ENCODE measurements at places on chromosomes 4 and X.
A peak's percentile ranks its signal among the peaks of the same experiment; 100 is the strongest.

GRCh38 chrX:21476909-21477308, 102.7 kb downstream of the CNKSR2 start:
- DNase-seq = no peak

- peak; percentile 66 for DNase-seq
These were observed 30.7 kb upstream of the ATP6AP2 start for GRCh38 chrX:40550066-40550465.

GRCh38 chrX:9997041-9997440, 29.9 kb downstream of the CLDN34 start:
- no peak for DNase-seq

- peak; percentile 64 for DNase-seq
These were observed 26.0 kb downstream of the ARL13A start for GRCh38 chrX:100995469-100995868.

GRCh38 chr4:31126881-31127398, 406.8 kb downstream of the PCDH7 start:
- DNase-seq = no peak

DNA sequence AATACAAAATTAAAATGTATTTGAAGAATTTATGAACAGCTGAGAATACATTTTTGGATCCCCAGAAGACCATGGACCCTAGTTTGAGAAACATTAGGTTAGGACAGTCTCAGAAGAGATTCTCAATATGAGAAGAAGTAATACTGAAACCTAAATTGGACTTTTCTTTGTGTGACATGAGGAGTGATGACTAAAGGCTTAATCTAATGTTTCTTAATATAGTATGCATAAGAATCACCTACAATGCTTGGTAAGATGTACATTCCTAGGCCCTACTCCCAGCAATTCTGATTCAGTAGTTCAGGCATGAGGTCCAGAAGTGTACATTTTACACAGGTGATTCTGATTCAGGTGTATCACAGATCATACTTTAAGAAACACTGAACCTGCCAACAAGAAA, 31.6 kb upstream of the HUWE1 start:
- no peak for DNase-seq

DNA sequence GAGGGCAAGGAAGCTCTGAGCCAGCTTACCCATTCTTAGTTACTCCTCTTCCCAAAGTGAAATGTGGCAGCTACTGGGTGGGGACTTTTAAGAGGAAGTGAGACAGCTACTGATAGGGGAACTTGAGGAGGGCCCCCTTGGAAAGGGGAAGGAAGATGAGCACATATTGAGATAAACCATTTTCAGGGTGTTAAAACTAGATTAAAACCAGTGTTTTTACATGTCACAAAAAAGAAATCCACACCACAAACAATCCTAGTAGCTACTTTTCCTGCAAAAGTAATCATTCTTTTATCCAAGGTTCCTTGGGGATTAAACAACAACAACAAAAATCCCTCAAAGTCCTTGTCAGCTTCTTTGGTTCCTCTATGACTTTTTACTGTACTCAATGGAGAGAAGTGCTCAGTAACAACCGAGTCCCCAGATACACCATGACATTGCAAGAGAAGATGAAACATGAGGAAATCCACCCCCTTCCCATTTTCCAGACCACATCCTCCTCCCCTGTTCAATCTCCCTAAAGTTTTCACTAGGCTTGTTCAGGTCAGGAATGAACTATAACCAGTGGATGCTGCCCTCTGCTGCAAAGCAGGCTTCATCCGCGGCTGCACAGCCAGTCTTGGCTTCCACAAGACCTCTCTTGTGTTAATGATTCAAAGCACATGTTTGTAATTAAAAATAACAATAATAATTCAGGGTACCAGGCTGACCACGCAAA, 113.5 kb upstream of the TMEM164 start:
- no peak for DNase-seq

- no peak for DNase-seq
These were observed 4.3 kb upstream of the SH3BP2 start for GRCh38 chr4:2788532-2789103.

DNA sequence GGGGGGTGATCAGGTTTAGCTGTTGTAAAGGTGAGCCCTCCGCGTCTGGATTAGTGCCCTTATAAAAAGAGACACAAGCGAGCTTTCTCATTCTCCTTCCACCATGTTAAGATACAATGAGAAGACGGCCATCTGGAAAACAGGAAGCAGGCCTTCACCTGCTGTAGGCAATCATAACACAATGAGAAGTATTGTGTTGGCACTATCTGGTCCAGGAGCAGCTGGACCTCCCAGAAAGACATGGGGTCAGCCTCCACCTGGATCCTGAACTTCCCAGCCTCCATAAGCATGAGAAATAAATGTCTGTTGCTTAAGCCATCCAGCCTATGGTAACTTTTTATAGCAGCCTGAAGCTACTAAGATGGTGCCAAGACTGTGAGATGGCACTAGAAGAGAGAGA, 8.6 kb upstream of the SMIM20 start:
- peak; percentile 67 for DNase-seq

- DNase-seq = no peak
These were observed 52.7 kb downstream of the STARD8 start for GRCh38 chrX:68699960-68700746.

GRCh38 chrX:130825525-130825924, 77.5 kb downstream of the ENOX2 start:
- no peak for DNase-seq

- peak; percentile 71 for DNase-seq
These were observed 12.4 kb downstream of the YIPF6 start for GRCh38 chrX:68511255-68511654.

DNA sequence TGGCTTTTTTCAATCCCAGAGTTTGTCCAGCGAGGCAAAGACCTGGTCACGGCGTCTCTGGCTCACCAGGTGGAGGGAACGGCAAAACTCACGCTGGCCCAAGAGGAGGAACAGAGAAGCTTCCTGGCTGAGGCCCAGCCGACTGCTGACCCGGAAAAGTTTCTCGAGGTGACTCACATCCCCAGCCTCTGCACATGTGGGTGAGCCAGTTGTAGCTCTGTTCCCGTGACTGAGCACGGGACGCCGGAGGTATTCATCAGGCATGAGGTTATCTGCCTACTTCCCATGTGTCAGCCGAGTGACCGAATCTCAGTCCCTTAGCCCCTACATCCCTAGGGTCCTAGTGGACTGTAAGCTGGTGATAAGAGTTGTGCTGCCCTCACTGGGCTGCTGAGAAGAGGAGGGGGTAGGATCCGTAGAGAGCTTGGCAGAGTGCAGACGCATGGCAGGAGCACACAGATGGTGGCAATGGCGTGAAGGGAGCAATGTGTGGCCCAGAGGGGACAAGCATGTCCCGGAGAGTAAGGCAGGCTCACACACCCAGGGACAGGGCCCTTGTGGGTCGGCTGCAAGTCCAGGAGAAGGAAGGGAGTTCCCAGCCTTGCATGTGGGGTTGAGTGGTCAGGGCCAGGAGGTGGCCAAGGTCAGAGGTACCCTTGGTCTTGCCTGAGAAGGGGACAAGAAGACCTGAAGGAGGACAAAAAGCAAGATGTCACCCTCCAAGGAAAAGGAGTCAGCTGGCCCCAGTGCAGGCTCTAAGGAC, 42.9 kb downstream of the EVC start:
- no peak for DNase-seq

GRCh38 chr4:105400901-105401677, 72.8 kb downstream of the PPA2 start:
- DNase-seq = no peak

DNA sequence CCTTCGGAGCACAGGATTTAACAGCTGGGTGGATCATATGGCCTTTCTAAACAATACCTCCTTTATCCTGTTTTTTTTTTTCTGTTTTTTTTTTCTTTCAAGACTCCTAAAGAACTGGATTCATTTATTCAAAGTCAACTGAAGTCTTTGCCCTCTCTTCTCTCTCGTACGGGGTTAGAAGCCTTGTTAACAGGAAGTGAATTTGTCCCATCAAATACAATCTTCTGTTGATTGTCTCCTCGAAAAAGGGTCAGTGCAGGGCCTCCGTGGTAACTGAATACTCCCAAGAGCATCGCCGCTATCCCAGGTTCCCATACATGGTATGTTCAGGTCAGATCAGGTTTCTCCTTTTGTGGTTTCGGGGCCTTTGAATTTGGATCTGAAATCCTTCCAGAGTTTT, 1.8 kb upstream of the TMEM128 start:
- DNase-seq = peak; percentile 26

GRCh38 chr4:119638359-119638758, 9.8 kb upstream of the PDE5A start:
- no peak for DNase-seq

DNA sequence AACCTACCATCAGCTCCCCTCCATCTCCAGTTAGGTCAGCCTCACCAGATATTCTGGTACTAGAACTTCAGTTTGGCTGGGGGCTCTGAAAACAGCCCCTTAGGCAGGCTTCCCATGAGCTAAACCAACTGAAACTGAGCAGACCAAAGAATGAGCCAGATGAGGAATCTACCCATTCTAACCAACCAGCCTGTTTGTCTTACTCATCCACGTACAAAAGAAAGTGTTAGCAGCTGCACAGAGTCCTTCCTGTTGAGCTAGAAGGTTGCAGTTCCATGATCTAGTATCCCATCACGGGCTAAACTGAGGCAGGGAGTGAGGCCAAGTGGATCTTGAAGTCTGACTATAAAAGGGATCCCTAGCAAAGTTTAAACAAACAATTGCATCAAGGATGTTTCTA, 17.5 kb downstream of the MAGEA9B start:
- DNase-seq = no peak

DNA sequence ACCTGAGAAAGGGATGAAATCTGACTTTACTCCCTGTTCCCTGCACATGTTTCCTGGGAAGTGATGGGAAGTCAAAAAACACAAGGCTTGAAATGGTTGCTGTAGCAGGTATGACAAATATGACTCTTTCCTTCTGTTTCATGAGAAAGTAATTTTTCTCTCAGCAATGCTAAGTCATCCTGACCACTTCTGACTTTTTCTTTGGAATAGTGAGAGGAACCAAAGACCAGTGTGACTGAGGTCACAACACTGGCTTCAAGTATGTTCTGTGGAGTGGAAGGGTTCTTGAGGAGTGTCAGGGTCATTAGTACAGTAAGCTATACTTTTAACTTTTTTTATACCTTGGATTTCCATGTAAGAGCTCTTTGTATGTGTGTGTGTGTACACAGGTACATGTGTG, 225.3 kb downstream of the PPP3CA start:
- DNase-seq = no peak

DNA sequence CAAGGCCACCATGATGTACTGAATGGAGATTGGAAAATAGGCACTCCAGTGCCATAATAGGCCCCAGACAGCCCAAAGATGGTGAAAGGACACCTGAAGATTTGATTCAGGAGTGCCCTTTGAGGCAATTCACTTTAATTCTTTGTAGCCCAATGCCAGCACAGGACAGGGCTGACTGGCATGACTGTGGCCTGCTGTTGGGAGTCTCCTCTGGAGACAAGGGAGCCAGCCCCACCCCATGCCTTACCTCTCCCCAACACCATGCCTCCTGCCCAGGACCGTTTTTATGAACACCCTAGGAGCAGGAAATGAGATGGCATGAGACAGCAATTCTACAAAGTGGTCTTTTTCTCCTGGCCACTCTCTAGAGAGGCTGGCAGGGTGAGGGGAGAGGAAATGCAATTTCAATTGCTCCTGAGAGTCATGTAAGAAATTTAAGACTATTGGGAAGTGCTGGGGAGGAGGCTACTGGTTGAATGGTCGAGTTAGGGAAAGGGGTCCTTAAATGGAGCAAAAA, 94.2 kb upstream of the MAMLD1 start:
- no peak for DNase-seq

DNA sequence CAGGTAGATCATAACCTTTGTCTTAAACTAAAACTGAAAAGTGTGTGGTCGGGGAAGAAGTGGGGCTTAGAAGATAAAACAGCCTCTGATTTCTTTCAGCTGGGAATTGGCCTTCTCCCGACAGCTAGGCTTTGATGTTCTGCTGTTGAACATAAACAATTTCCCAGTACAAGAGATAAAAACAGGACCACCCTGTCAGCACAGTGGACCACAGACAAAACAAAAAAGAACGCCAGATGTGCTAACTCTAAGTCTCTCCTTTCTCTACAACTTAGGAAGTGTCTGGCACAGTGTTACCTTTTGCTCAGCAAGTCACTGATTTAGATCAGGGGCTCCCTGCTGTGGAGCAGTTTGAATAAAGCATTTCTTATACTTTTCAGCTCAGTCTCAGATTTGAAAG, 87.5 kb upstream of the UXT start:
- peak; percentile 30 for DNase-seq

GRCh38 chr4:54231768-54232688, 2.9 kb downstream of the PDGFRA start:
- DNase-seq = no peak

DNA sequence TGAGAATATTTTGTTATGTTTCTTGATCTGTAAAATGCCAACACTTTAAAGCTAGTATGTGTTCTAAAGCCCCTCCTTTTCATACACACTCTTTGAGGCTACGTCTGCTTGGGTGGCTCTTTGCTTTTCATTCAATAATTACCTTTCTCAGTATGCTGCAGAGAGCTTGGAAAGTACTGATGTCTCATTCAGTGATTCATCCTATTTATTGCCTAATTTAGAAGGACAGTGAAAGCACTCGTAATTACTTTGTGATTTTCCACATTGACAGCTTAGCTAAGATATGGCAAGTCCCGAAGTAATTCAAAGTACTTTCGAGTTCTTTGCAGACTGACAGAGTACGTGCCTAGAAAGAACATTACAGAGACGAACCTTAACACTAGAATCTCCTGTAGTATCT, 57.2 kb downstream of the BMP15 start:
- no peak for DNase-seq

- DNase-seq = no peak
These were observed 642.3 kb upstream of the BOD1L1 start for GRCh38 chr4:14269824-14270223.

GRCh38 chr4:152927737-152928136, 8.4 kb upstream of the FHDC1 start:
- DNase-seq = no peak

DNA sequence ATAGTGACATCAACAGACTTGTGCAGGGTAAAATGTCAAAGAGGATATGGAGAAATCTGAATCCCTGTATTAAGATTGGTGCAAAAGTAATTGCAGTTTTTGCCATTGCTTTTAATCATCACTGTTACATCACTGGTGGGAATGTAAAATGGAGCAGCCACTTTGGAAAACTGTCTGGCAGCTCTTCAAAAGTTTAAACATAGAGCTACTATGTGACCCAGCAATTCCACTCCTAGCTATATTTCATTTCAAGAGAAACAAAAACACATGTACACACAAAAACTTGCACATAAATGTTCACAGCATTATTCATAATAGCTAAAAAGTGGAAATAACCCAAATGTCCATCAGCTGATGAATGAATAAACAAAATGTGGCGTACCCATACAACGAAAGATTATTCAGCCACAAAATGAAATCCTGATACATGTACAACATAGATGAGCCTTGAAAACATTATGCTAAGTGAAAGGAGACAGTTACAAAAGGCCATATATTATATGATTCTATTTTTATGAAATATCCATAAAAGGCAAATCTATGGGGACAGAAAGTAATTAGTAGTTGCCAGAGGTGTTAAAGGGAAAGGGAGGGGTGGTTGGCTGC, 106.4 kb downstream of the AMELX start:
- DNase-seq = no peak

DNA sequence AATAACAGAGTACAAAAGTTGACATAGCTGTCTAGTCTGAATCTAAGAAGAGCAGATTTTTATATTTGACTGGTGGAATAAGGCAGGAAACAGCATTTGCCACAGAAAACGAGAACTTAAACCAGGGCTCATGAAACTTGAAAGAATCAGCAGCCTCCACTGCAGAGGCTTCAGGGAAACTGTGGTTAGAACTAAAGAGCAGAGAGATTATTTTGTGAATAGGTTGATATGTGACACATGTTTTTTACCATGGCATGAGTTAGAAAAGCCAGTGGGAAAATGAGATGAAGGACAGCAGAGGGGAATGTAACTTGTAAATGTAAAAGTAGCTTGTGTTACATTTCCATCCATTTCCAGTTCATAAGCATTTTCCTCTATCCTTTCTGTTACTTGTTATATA, 63.7 kb upstream of the CAMK2D start:
- peak; percentile 35 for DNase-seq

All from SJCRH30 (cell line).